Stimulated activated naive CD4-positive, alpha-beta T cell (primary cell): ENCODE measurements at places on chromosomes 6 and 20.

- no peak for DNase-seq
These were observed 37.1 kb upstream of the UTRN start for GRCh38 chr6:144248003-144248402.

DNA sequence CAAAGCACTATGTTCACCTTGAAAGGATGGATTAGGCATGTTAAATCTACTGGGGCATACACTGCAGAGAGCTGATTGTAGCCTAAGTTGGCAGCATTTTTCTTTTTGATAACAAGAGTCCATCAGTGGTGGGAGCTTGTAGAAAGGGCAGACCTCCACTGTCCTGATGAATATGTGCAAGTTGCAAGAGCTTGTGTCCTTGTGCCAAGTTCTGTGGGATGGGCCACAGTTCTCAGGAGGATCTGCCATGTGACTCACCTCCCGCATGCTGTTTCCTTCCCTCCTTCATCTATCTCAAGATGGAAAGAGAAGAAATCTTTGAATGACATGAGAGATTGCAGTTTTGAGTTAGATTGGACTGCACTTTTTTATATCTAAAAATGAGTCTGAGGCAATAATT lies 58.3 kb upstream of the GGTLC1 start:
- no peak for DNase-seq

DNA sequence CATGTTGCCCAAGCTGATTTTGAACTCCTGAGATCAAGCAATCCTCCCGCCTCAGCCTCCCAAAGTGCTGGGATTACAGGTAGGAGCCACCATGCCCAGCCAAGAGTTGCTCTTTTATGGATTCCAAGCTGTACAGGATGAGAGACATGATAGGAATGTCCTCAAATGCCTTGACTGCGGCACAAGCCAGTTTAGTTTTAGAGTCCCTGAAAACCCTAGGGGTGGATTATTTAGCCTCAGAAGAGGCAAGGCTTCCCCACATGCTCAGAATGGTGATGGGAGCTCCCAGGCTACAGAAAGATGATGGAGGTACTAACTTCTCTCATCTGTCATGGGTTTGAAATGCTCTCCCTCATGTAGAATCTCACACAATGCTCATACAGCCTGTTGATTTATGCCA lies 280.5 kb upstream of the PRND start:
- no peak for DNase-seq

GRCh38 chr6:85172705-85173104 lies 277.2 kb upstream of the NT5E start:
- DNase-seq: no peak

DNA sequence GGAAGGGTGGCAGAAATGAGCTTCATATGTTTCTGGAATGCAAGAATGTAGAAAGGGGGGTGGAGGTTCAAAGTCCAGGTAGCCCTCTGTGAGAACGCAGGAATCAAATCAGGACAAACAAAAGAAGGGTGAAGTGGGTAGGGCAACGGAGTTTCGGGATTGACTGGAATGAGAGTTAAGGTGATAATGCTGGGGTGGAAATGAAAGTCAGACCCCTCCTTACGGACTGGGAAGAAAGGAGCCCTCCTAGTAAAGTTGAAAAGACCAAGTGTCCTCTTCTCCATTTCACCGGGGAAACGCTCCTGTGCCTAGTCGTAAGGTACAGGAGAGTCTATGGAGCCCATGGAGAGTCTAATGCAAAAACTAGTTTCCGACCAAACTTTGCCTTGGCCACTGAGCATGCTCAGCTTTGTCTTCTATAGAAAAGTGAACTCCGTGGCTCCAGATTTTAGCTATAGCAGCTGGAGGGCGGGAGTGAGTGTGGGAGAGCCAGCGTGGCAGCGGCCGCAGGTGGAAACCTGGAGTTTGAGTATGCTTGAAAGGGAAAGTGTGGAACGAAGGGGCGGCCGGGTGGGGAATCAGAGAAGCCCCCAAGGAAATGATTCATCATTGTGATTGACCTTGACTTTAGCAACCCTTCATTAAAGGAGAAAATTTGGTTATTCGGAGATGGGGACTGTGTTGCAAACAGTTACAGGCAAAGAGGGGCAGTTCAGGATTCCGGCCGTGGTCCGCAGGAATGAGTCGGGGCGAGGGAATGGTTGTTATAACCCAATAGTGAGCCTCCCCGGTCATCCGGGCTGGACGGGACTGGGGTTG lies 1.3 kb upstream of the LRRC1 start:
- DNase-seq: peak; percentile 30

GRCh38 chr6:30363459-30363858 lies 18.5 kb downstream of the RPP21 start:
- DNase-seq: no peak

DNA sequence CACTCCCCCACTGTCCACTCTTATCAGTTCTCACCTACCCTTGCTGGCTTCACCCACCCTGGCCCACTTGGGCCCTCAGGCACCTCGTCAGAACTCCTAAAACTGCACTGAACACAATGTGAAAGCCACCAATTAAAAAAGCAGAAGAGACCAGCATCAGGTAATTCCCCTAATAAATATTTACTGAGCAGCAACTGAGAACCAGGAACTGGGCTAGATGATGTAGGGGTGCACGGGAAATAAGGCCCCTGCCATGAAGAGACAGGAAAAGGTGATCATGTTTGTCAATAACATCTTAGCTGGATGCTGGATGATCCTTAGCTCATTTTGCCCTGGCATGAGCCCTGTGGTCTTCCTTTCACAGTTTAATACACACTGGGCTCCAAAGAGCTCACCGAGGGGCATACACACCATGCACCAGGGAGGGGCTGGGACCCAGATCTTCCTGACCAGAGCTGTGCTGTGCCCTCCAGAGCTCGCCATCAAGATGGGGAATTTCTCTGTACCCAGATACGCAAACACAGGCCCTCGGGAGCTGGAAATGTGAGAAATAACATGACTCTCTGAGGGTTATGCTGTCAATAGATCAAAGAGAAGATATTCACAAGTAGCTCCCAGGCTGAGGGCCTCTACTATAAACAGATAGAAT lies 113.6 kb upstream of the SLC22A16 start:
- DNase-seq: no peak

GRCh38 chr6:4346659-4347333 lies 211.4 kb upstream of the ECI2 start:
- DNase-seq: no peak

DNA sequence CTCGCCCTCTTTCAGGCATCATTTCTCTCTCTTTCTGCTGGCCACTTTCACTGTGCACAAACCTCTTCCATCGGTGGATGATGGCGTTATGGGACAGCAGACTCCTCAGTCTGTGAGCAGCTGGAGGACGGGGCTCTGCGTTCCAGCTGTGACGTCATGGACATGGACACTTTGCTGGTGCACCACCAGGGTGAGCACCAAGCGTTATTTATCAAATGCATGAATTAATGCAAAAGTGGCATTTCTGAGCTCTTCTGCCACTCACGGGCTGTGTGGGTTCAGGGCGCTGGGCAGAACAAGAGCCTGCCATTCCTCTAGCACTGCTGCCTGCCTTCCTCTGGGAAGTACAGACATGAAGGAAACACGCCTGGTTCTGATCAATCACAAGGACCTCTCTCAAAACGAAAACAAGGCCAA lies 82.9 kb upstream of the MPC1 start:
- DNase-seq: no peak

DNA sequence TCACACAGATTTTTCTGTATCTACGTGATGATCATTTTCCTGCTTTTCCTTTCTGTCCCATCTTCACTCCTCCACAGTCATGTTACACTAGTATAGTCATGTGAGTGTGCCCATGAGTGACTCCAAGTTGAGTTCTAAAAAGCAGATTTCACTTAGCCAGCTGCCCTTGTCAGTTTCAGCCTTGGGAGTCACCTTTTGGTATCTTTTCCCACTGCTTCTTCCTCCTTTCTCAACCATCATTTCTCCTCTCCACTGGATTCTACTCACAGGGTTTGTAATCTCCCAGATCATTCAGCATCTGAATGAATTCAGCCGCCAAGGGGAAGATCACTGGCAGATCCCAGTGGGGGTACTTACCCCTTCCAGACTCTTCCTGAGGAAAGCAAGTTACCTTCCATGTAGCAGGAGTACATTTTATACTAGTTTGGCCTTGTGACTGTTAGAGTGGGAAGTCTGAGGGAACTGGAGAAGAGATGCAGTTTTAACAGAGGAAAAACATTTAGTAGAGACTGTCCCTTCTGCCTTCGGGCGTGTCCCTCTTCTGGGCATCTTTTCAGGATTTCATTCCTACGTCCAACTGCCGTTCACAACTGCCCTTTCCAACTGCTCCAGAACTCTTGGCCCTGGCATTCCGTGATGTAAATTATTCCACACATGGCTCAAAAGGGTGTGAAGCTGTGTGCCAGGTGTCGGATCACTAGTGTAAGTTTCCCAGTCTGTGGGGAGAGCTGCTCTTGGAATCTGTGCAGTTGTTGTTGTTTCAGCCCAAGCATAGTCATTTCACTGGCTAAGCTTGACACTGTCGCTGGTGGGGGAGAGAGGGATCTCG lies 38.9 kb downstream of the BICRAL start:
- DNase-seq: no peak
